ENCODE measurements at places on chromosomes 4 and X.

DNA sequence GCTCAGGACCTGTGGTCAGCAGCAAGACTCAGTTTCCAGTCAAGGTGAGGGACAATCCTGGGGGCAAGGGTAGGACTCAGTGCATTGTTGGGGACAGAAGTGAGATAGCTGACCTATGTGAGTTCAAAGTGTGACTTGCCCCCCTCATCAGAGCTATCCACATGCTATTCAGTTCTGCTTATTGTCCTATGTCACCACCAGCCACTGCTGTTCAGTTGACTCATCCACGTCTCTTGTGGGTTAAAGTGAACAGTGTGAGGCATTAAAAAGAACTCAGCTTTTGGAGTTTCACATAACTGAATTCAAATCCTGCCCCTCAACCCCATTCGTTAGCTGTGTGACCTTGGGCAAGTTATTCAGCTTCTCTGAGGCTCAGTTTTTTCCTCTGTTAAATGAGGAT lies 4.4 kb upstream of the APLN start:
- DNase-seq, result no peak

DNA sequence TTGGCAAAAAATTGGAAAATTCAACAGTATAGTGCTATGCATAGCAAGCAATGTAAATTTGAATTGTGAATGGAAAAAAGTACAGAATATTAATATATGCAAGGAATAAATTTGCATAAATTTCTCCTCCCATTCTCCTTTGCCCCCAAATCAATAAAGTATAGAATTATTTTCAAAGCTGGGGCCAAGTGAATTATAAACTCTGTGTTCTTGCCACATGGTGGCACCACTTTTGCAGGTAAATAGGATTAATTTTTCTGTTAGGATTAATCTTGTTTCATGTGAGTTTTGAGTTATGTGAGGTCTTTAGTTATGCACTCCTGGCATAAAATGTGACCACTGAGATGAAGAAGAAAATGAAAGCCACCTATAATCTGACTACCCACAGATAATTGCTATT lies 19.9 kb downstream of the COPS4 start:
- DNase-seq, result no peak

- DNase-seq, result no peak
Observed at GRCh38 chr4:110510277-110510676, 34.3 kb downstream of the ENPEP start.

GRCh38 chr4:85722807-85723206 lies 247.9 kb downstream of the ARHGAP24 start:
- no peak for DNase-seq

GRCh38 chr4:1544861-1545281 lies 138.6 kb upstream of the NKX1-1 start:
- no peak for DNase-seq

GRCh38 chr4:157242871-157243270 lies 22.3 kb downstream of the GRIA2 start:
- DNase-seq, result no peak

- DNase-seq, result no peak
Observed at GRCh38 chr4:184310881-184311709, 93.4 kb upstream of the ENPP6 start.

- no peak for DNase-seq
Observed at GRCh38 chr4:184112006-184112550, 105.6 kb downstream of the ENPP6 start.

- DNase-seq, result no peak
Observed at GRCh38 chr4:137705171-137705783, 173.0 kb upstream of the PCDH18 start.

GRCh38 chr4:183838987-183839712 lies 66.0 kb upstream of the STOX2 start:
- DNase-seq, result no peak

DNA sequence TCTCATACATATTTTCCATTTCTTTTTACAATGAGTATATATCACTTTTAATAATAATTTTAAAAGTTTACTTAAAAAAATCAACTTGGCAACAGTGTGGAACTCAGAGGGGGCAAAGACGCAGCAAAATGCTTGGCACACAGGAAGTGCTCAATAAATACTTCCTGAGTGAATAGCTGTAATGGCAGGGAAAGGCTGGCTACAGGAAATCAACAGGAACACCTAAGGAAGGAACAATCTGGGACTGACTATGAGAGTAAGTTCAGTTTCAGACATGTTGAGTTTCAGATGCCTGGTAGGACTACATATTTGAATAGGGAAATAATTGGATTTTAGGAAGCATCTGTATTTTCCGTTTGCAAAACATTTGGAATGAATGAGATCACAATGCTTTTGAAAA lies 137.6 kb downstream of the SCLT1 start:
- no peak for DNase-seq

GRCh38 chr4:3304831-3305609 lies 12.2 kb downstream of the RGS12 start:
- no peak for DNase-seq

DNA sequence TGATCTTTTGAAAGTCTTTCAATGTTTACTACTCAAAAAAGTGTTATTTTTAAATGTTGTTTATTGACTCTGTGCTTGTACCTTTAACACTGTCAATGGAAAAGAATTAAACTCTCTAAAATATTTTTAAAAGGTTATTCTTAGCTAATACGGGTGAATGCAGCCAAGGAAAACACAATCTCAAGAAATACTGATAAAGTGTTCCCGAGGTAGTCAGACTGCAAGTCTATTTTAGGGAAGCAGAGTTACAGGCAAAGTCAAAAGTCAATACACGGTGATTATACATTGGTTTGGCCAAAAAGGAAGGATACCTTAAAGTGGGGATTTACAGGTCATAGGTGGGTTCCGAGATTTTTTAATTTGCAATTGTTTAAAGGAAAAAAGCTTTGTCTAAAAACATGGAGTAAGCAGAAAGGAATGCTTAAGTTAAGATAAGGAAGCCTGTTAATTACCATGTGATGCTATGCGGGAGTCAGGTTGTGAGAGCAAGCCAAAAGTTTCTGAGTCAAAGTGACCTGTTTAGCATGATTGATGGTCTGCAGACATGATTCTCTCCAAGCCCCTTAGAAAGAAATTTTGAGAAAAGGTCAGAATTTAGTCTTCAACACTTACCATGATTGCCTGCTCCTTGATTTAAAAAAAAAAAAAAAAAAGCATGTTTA lies 288.4 kb downstream of the KLHL4 start:
- no peak for DNase-seq

GRCh38 chr4:150199056-150199455 lies 120.8 kb downstream of the DCLK2 start:
- no peak for DNase-seq

GRCh38 chr4:5033281-5033841 lies 14.1 kb upstream of the CYTL1 start:
- no peak for DNase-seq

DNA sequence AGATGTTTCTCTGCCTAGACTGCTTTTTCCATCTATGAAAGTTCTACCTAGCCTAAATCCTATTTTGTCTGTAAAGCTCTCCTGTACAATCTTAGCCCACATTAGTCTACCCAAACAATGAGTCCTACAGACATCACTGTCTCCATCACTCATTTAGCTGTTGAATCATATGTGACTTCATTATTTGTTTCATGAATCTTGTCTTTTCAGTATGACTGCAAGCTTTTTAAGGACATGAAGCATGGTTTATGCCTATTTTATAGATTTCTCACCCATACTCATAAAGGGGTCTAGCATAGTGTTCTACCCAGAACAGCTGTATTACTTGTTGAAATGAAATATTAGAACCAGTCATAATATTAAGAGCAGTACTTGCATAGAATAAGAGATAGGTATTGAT lies 13.0 kb downstream of the AMMECR1 start:
- DNase-seq, result no peak

GRCh38 chrX:110021258-110022022 lies 18.5 kb downstream of the TMEM164 start:
- DNase-seq, result no peak

- DNase-seq, result no peak
Observed at GRCh38 chr4:173525118-173526011, 4.7 kb downstream of the HAND2 start.

- no peak for DNase-seq
Observed at GRCh38 chr4:186719925-186720694, 3.5 kb downstream of the FAT1 start.

- DNase-seq, result no peak
Observed at GRCh38 chrX:47497271-47497888, 14.4 kb upstream of the ZNF41 start.

- no peak for DNase-seq
Observed at GRCh38 chr4:39037491-39037825, 5.2 kb upstream of the TMEM156 start.

GRCh38 chr4:68348577-68348976 lies 1.3 kb downstream of the YTHDC1 start:
- DNase-seq, result no peak

GRCh38 chr4:174707051-174707676 lies 121.9 kb downstream of the GLRA3 start:
- no peak for DNase-seq

- DNase-seq, result peak; percentile 57
Observed at GRCh38 chr4:48341776-48342605, 662 bp downstream of the SLAIN2 start.

- DNase-seq, result no peak
Observed at GRCh38 chr4:138298431-138298830, 56.3 kb upstream of the SLC7A11 start.

DNA sequence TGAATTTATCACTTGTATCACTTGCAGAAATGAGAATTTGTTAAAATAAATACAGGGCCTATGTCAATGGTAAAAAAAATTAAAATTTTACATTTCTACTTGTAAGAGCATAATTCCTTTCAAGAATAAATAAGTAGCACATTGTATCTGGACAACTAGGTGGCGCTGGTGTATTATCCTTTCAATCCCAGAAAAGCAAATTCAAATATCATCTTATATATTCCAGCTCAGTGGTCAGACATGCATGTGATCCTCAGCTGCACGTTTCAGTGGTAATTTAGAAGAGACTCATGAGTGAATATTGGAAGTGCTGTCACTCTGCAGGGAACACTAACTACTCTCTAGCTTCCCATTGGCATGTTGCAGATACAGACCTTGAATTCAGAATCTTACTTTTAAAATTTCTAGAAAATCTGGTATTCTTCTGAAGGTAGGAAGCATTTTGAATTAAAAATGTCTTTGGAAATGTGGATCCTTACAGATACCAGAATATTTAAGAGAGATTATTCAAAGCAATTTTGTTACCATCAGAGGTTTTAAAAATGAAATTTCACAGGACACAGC lies 1414.7 kb upstream of the TENM3 start:
- DNase-seq, result no peak

GRCh38 chrX:19672222-19672812 lies 157.0 kb upstream of the MAP3K15 start:
- no peak for DNase-seq

GRCh38 chr4:6024313-6024960 lies 6.2 kb upstream of the C4orf50 start:
- no peak for DNase-seq

Data from activated gamma-delta T cell (primary cell).